ENCODE measurements at places on chromosomes 5 and 9. TPM values are rescaled to one million over a fixed set of nuclear protein-coding genes. Genes with fewer than 3 reads are reported as not detected.

- peak; percentile 82 for DNase-seq
Observed at GRCh38 chr5:87081511-87082372, 185.9 kb upstream of the RASA1 start.

DNA sequence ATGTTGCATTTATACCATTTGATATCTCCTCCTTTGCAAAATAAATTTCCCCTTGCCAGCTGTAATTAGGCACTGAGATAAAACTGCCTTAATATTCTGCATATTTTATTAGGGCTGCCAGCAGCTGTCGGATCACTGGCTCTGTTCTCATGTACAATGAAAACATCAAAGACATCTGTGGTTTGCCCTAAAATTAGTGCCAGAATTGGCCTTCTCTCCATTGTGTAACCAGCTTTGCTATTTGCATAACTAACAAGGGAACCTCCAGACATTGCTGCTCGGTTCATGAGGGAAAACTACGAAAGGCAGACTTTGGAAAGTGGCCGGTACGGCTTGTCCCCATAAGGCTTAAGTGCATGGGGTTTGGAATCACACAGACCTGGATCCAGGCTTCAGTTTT lies 45.5 kb upstream of the KIF2A start:
- no peak for DNase-seq

DNA sequence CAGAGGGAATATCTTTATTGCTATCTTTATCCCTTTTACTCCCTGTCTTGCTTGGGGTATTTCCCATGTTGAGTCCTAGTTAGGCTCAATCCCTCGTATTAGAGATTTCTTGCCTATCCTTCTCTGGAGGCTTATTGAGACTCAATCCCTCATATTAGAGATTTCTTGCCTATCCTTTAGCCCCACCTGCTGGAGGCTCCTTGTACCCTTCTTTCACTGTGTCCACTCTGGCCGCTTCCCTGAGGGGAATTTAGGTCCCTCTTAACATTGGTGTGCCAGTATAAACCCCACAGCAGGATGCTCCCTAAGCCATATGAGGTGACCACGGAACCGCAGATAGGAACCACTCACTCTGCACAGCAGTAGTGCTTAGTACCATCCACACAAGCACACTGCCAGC lies 110.7 kb upstream of the MAMDC2 start:
- no peak for DNase-seq

DNA sequence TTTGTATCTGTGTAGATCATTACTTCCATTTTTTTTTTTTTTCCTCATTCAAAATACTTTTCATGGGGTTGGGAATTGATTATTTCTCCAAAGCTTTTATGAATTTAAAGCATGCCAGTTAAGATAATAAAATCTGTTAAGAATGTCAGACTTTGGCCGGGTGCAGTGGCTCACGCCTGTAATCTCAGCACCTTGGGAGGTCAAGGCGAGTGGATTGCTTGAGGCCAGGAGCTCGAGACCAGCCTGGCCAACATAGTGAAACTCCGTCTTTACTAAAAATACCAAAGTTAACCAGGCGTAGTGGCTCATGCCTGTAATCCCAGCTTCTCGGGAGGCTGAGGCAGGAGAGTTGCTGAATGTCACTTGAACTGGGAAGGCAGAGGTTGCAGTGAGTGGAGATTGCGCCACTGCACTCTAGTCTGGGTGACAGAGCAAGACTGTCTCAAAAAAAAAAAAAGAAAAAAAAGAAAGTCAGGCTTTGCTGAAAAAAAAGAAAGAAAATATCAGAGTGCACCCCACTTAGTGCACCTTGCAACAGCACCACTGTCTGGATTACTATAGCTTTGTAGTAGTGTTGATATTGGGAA lies 18.5 kb downstream of the TBC1D2 start:
- DNase-seq = no peak

PROB1 gene
- total RNA-seq = 9.2 TPM

GDF9 gene
- total RNA-seq = 0.30 TPM

NTRK2 gene
- 2.3 TPM for total RNA-seq

ISL1 gene
- not detected for total RNA-seq

FBXO4 gene
- total RNA-seq = 16.8 TPM

Data from activated CD4-positive, alpha-beta T cell treated with anti-CD3 and anti-CD28 coated beads, Interleukin-2, amount 10 ng/mL, durations not matched to agents 24 days and 14 days (primary cell).